Activated CD8-positive, alpha-beta memory T cell treated with anti-CD3 and anti-CD28 coated beads for 48 hours (primary cell): ENCODE measurements at places on chromosomes 3 and 15.

DNA sequence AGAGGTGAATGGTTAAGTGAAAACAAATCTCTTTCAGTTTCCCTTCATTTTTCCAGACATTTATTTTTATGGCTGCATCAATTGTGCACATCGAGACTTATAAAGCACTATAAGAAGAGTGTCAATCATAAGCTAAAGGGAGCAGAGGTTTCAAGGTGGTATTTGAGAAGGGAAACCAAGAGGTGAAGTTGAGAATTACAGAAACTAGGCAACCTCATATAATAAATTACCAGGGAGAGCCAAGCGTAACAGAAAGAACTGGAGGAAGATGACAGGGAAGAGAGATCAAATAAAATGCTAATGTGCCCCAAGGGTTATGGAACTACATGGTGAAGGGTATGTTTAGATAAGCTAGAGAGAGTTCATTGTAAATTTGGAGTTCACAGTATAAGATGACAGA lies 6.3 kb upstream of the CCDC54 start:
- DNase-seq = no peak

- DNase-seq = no peak
These were observed 25.4 kb downstream of the MAPKAPK3 start for GRCh38 chr3:50642382-50642781.

DNA sequence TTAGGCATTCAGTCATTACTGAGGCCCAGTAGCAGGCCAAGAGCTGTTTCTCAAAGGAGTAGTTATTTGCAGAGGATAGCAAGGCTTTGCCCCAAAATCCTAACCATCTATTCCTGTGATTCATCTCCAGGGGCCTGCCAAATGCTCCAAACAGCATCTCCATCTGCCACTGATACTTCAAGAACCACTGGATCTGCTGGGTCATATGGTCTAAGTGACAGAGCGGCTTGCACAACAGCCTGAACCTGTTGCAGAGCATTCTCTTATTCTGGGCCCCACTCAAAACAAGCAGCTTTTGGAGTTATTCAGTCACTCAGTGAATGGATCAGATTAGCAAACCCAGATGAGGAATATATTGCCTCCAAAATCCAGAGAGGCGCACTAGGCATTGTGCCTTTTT lies 68.8 kb upstream of the ALDH1A3 start:
- DNase-seq = no peak

GRCh38 chr3:171138027-171138426 lies 111.5 kb upstream of the SLC2A2 start:
- DNase-seq = no peak

DNA sequence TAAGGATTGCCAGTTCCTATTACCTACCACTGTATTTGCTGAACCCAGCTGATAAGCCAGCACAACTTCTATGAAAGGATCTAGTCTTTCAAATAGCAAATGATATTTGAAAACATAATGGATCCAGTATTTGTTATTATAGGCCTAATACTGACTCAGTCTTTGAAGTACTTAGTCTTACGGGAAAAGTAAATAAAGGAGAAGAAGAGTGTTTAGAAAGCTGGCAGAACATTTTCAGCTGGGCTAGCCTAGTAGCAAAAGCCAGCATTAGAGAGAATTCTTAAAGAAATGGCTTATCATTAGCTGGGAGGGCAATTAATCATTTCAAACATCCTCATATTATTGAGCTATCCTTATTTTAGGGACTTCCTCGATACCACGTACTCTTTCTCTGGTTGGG lies 101.4 kb upstream of the GOLIM4 start:
- DNase-seq = no peak

DNA sequence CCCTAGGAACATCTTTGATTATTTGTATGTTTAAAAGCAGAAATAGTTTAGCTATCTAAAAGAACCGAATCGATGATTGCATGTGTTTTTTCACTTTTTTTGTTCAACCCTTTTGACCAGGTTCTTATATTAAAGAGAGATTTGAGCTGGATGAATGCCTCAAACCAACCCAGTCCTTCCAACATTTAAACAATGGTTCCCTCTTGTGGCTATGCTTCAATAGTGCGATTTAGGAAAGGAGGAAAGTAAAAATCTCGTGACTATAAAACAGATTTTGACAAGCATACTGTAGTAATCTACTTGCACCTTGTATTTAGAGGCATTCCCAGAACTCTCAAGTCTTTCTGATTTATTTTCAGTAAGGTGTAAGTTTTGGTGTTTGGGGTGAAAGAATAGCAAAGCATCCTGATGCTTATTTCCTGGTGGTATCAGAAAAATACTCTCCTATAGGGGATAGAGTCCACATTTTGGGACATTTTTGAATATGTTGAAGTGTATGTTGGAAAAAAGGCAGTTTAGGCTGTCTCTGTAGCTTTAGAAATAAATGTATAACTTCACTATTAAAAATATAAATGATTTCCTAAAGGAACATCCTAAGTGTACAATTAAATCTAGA lies 159.6 kb upstream of the KCNH8 start:
- no peak for DNase-seq

GRCh38 chr15:100972975-100973350 lies 53.8 kb downstream of the LRRK1 start:
- no peak for DNase-seq

DNA sequence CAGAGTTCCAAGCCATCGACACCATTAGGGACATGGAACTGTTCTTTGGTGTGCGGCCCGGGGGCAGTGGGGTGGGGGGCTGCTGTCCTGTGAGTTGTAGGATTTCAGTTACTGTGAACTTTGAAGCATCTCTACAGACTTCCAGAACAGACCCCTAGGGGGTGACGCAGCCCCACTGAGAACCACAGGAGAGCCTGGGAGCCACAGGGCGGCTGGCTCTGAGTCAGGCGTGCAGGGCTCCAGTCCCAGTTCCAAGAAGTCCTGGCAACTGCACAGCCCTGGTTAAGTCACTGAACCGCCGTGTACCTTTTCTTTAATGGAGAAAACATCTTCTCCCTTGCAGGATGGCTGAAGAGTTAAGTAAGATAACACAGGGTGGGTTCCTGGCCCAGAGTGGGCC lies 23.5 kb upstream of the LRTM1 start:
- no peak for DNase-seq

DNA sequence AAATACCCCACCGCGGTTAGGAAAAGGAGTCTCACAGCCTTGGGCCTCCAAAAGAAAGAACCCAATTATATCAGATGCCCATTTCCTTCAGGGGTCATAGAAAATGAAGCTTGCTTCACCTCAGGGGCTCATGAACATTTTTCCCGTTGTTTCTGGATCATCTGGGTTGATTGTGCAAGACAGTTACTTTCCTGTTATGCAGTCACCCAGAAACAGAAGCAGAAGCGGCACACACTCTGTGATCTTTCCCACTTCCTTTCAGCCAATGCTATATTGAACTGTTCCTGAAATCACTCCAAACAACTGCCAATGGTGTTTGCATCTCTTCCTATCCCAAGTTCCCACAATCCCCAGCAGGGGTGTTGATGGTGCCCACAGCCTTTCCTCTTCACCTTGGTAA lies 295.6 kb upstream of the RASGRP1 start:
- no peak for DNase-seq

DNA sequence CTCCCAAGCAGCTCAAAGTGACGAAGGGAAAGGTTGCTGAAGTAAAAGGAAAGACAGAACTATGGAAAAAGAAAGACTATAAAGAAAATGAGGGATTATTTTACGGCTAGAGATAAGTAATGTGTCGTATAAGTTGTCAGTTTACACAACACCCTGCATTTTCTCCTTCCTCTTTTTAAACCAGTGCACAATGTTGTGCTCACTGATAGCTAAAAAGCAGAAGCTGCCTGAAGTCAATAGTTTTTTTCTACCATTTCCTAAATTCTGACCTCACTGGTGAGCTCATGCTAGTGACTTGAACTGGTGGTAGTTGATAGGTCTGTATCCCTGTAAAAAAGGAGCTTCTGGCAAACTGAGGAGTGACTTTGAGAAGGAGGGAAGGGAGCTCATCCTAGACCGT lies 368.6 kb upstream of the GBE1 start:
- DNase-seq = no peak

GRCh38 chr3:186142393-186142932 lies 33.6 kb upstream of the ETV5 start:
- DNase-seq = no peak

DNA sequence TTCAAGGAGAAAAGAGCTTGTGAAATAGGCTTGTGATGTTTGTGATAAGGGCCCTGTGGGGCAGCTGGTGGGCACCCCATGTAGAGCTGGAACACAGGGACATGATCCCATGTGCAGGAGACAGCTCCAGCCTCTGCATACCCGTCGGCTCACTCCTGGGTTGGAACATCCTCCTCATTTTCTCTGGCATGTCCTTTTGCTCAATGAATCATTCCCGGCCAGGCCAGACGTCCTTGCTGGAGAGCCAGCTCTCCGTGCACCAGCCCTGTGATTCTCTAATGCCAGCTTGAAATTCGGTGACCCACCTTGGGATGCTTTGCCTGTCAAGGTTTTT lies 77.3 kb downstream of the SMAD3 start:
- no peak for DNase-seq

- no peak for DNase-seq
These were observed 8.6 kb downstream of the ATP13A4 start for GRCh38 chr3:193546129-193546528.

DNA sequence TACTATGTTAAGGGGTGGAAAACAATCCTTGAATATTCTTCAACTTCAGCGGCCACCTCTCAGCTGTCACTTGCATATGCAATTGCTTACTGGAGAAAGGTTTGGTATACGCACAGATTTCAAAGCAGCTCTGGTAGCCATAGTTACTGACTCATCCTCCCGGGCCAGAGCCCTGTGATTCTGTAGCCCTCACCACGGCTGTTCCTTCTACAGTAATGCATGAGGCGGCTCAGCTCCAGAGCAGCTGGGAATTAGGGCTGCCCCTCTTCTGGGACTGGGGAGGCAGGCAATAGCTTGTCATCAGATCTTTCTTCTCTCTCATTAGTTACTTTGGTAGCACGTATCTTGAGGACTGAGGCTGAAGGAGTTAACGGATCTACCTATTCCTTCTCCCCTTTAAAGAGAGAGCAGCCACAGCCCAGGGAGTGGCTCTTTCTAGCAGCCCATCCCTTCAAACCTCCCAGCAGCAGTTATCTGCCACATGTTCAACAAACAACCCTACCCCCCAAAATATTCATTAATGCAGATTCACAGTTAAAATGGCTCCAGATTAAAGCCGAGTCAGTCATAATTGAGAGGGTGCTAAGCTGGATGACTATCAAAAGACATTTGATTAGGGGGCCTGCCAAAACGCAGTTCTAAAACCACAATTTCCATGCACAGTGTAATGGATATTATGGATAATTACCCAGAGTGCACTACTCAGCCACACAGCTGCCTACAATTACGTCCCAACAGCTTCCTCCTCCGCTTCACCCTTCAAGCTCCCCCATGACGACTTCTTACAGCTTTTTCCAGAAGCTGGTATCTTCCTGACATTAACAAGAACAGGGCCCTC lies 54.7 kb downstream of the ETV5 start:
- DNase-seq = no peak

DNA sequence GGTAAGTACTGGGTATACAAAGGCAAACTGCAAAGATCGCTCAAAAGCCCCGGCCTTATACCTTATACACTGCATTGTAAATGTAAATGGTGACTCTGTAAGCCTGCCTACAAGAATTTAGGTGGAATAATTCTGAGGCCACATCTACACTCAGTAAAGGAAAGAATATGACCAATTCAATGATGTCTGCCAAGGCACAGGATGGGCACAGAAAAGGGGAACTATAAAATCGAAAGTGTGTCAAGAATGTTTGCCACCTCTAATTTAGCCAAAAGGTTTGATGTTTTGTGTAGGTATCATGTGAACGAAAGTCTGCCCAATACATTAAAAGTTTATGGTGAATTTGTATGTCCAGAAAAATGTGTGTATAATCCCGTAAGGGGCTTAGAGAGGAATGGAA lies 96.1 kb downstream of the FOXP1 start:
- no peak for DNase-seq

DNA sequence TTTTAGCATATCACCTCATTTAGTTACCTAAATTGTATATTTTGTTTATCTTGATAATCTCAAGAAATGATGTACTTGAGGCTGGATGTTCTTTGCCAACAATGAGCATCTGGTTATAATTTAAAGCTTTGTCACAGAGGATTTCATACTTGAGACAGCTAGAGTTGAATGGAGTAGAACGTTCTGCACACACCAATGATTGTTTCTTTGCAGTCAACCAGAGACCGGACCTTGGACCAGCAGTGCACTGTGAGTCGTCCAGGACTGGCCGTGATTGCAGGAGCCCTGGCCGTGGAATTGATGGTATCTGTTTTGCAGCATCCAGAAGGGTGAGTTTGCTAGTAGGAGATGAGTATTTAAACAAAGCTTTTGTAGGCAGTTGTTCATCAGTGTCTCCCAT lies 90.4 kb downstream of the ATG7 start:
- DNase-seq = no peak

GRCh38 chr15:77376770-77377169 lies 43.1 kb downstream of the PEAK1 start:
- no peak for DNase-seq

DNA sequence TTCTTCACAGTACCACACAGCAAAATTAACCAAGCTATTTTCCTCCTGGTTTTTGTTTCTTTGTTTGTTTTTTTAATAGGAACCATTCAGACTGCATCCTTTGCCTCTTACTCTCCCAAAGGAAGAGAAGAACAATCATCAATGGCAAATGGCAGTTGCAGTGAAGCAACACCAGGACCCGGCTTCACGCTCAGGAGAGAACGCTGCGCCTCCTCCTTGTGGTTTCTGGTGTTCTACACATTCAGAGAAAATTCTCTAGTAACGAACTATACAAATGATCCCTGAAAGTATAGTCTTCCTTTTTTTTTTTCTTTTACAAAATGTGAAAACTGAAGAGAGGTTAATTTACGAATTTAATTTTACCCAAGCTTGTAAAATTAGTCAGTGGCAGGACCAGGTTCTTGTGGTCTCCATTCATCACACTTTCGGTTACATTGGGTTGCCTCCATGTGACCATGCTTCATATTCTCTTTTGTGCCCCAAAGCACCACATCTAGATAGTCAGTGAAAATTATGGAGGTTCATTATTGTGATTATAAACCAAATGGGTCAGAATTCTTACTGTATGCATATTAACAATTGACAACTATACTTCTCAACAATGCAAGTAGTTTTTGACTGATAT lies 10.6 kb upstream of the MINDY2 start:
- DNase-seq = no peak

- DNase-seq = no peak
These were observed at the start of gene IGDCC3 for GRCh38 chr15:65377976-65378366. Gene IGDCC3, minus strand, starts transcription at chr15:65378002. Its CDS starts 214 bp downstream, at chr15:65377788.

DNA sequence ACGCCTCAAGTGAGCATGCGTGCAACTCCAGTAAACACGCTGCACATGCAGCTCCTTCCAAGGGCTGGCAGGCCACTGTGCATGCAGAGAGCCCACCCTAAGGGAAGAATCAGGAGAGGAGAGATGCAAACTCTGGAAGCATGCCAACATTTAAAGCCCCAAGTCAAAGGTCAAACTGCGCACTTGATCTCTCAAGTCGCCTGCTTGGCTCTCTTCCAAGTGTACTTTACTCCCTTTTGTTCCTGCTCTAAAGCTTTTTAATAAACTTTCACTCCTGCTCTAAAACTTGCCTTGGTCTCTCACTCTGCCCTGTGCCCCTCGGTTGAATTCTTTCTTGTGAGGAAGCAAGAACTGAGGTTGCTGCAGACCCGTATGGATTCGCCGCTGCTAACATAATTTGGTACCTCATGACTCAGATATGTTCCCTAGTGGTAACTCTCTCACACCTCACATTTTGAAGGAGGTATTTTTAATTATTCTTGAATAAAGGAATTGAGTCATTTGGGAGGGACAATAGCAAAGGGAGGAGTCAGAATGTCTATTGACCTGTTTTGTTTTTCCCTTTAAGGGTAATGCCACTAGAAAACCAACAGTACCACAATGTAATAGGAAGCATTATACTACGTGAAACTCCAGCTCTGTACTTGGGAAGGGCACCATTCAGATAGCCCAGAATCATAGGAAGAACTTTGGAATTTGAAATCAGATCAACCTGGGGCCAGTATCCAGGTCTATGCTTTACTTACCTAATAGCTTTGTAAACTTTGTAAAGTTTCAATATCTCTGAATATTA lies 19.6 kb upstream of the DGKG start:
- no peak for DNase-seq
